Hepatocyte (in vitro differentiated cells): ENCODE measurements at places on chromosomes 12 and 14. TPM values are rescaled to one million over a fixed set of nuclear protein-coding genes. Genes with fewer than 3 reads are reported as not detected.

SMIM41 gene
- total RNA-seq: not detected in 2 replicates

PLEKHD1 gene
- not detected in 2 replicates for total RNA-seq

SLC25A47 gene
- total RNA-seq: 1.6 and 1.8 TPM in 2 replicates

TTC8 gene
- total RNA-seq: 18.4 and 25.6 TPM in 2 replicates

RTL1 gene
- 1.5 and 2.6 TPM in 2 replicates for total RNA-seq

PTPRB gene
- 1.2 and 1.7 TPM in 2 replicates for total RNA-seq

- DNase-seq: peak; percentile 71
These were observed 39.2 kb upstream of the PPP1R13B start for GRCh38 chr14:103886304-103887169.

DNA sequence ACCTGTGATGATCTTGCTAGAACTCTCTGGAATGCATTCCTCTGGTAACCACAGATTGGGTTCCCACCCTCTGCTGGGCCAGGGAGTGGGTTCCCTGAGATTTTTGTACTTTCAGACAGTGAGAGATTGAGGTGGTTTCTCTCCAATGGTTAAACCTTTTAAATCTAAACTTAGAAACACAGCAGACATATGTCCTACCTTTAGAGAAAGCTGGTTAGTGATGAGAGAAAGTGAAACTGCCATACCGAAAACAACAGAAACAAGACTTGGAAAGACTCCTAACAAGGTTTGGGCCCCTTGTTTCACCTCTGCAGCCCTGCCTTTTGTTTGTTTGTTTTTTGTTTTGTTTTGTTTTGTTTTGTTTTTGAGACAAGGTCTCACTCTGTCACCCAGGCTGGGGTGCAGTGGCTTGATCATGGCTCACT, 9.7 kb upstream of the SGPP1 start:
- no peak for DNase-seq

DNA sequence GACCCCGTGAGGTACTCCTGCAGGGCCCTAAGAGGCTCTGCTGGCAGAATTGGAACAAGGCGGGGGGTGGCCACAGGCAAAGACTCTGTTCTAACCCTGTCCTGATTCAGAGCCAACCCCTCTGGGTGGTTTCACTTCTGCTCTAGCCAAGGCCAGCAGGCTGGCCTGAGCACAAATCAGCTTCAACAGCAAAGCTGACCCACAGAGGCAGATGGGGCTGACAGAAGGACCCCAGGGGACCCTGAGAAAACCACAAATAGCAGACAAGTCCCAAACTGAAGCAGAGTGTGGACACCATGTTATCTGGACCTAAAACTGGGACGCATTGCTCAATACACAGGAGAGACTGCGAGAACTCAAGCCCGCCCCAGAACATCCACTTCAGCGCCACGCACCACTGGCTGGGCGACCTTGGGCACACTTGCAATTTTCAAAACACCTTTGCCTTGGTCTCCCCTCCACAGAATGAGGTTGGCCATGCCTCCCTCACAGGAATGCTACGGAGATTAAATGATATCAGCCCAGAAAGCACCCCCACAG, 76.4 kb upstream of the DICER1 start:
- DNase-seq: no peak

- no peak for DNase-seq
These were observed 254.4 kb upstream of the BTG1 start for GRCh38 chr12:92400006-92400405.

DNA sequence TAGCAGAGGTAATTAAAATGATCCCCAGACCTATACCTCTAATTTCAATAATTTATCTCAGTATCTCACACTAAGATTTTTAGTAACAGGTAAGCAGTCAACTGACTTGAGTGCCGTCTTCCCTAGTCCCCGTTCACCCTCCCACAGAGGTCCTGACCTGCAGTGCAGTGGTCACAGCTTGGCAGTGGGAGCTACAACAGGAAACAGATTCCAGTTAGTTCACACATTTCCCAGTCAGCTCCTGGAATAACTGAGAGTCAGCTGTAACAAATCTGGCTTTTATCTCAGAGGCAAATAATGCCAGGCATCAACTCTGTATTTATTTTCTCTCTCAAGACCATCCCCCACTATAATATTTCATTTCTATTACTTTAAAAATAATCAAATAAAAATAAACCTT, 308.2 kb downstream of the ATP23 start:
- no peak for DNase-seq

GRCh38 chr12:124592050-124592449, 24.6 kb upstream of the NCOR2 start:
- DNase-seq: no peak

GRCh38 chr12:86117711-86118110, 138.5 kb downstream of the MGAT4C start:
- no peak for DNase-seq

DNA sequence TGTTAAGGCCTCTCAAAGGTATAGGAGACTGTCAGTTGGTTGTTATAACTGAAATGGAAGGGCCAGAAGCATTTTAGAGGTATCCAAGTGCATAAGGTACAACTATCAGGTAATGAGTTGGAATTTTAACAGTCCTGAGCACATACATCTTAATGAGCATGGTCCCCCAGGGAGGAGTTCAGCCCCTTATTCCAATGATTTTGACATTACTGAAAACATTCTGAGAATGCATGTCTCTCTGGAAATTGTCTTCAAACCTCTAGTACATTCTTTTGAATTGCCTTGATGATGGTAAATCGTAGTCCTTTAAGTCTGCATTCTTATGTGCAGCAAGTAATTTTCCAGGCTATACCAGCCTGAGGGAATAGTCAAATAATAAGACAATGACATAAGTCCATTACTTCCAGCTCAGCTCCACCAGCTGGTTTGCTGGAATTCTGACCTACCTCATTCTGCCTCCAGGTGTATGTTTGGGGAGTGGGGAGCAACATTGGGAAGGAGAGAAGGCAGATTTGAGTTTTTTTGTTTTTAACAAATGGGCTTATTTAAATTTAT, 239.2 kb downstream of the MSRB3 start:
- DNase-seq: no peak

- DNase-seq: no peak
These were observed 37.7 kb upstream of the SLC24A4 start for GRCh38 chr14:92285311-92285710.

DNA sequence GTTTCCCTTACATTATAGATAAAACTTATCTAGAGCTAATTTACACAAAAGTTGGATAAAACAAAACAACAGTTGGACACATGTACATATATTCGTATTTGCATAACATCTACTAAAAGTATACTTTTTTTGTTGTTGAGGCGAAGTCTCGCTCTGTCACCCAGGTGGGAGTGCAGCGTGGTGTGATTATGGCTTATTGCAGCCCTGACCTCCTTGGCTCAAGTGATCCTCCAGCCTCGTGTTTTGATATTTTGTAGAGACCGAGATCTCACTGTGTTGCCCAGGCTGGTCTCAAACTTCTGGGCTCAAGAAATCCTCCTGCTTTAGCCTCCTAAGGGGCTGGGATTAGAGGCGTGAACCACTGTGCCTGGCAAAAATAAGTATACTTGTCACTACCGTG, 9.4 kb downstream of the SYNE2 start:
- DNase-seq: no peak

DNA sequence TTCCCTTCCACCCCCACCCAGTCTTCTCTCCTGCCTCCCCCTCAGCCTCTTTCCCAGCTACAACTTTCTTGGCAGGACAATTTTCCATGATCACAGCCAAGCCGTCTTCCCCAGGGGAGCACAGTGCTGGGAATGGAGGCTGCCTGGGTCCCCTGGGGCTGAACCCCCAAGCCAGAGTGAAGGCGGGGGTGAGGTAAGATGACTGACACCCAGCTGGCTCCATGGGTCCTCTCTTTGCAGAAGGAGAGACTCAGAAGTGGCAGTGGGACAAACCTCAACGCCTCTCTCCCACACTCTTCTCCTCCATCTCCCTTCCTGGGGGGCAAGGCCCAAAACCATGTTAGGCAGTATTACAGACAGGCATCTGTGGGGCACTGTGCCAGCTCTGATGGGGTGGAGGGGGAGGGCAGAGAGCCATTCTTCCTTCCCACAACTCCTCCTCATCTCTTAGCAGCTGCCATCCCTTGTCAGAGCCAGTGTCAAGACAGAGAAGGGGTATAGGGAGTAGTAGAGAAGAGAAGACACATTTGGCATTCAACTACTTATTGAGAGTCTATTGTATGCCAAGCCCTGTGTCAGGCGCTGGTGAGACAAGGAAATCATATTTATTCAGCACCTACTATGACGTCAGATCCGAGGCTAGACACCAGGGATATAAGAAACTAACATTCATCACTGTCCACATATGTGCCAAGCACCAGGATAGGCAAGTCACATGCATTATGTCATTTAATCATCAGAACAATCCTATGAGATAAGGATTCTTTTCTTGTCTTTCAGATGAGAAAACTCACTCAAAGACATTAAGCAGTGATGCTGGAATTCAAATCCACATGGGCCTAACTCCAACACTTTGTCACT, 3.6 kb downstream of the ITGA7 start:
- no peak for DNase-seq

DNA sequence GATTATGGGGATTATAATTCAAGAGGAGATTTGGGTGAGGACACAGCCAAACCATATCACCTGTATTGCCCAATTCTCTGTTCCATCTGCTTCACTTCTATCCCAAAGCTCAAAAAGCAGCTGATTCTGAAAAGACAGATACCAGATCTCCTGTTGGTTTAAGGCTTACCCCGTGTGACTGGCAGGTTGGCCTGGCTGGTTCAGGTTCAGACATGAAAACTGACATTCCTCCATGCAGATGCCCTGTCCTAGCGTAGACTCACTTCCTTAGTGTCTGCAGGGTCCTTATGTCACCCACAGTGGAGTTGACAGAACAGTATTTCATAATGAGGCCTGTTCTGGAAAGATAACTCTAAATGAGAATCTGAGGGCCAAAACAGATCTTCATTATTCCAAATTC, 61.1 kb upstream of the FLRT2 start:
- no peak for DNase-seq

DNA sequence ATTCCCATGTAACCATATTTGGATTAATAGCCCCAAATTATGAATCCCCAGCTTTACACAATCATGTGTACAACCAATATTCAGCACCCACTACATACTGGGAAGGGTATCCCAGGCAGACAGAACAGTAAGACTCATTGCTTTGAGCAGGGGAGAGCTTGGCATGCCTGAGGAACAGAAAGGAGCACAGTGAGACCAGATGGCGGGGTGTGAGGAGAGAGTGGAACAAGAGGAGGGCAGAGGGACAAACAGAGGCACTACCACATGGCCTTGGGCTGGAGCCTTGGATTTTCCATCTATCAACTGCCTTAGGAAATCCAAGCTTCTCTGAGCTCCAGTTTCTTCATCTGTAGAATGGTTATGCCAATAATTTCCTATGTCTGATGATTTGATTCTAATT, 3.8 kb downstream of the DGKA start:
- DNase-seq: no peak

DNA sequence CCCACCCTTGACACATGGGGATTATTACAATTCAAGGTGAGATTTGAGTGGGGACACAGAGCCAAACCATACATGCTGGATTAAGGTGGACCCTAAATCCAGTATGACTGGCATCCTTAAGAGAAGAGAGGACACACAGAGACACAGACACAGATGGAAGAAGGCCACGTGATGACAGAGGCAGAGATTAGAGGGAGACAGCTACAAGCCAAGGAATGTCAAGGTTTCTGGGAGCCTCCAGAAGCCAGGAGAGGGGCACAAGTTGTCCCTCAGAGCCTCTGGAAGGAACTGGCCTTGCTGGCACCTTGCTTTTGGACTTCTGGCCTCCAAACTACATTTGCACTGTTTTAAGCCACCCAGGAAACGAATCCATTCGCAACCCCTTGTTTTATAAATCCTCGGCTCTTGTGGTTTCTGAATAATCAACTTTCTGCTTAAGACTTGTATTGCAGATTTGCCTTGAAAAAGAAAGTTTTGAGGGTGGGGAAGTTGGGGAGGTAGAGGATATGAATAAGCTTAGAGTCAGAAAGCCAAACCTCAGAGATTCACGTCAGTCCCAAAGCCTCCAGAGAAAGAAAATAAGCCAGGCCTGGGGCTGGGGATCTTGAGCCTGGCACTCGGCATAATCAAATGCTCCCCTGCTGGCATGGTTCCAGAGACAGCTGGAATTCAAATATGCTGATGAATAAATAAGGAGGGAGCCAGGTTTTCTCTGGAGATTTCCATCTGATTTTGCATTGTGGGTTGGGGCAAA, 224.2 kb upstream of the PWP1 start:
- DNase-seq: peak; percentile 17

GRCh38 chr14:88255798-88256197, 67.3 kb downstream of the KCNK10 start:
- no peak for DNase-seq

GRCh38 chr12:5796171-5796958, 148.7 kb downstream of the ANO2 start:
- peak; percentile 84 for DNase-seq

DNA sequence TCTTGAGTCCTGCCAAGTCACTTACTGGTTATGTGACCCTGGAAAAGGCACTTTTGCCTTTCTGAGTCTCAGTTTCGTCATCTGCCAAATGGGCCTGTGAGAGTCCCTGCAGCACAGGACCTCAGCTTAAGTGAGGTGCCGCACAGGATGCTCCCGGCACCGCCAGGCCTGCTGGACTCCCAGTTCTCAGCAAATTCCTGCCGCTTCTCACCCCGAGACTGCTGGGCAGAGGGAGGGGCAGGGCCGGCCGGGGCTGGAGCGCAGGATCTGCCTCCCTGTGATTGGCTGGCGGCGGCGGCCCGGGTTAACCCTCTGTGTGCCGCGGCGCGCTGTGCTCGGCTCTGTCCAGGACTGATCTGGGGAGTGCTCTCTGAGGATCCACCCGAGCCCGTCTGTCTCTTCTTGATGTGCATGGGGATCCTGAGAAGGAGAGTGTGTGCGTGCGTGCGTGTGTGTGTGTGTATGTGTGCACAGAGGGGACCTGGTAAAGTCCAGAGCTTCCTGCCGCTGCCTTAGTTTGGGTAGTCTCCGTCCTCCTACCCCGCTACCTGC, 8.6 kb downstream of the SETD1B start:
- peak; percentile 87 for DNase-seq

DNA sequence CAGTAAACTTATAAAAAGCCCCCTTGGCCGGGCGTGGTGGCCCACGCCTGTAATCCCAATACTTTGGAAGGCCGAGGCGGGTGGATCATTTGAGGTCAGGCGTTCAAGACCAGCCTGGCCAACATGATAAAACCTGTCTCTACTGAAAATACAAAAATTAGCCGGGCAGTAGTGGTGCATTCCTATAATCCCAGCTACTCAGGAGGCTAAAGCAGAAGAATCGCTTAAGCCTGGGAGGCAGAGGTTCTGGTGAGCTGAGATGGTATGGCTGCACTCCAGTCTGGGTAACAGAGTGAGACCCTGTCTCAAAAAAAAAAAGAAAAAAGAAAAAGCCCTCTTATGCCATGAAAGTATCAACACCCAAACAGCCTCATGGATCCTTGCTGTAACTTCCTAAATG, 3.7 kb downstream of the PRMT5 start:
- DNase-seq: no peak

- DNase-seq: peak; percentile 12
These were observed 2.9 kb downstream of the NEK9 start for GRCh38 chr14:75123991-75124390.

DNA sequence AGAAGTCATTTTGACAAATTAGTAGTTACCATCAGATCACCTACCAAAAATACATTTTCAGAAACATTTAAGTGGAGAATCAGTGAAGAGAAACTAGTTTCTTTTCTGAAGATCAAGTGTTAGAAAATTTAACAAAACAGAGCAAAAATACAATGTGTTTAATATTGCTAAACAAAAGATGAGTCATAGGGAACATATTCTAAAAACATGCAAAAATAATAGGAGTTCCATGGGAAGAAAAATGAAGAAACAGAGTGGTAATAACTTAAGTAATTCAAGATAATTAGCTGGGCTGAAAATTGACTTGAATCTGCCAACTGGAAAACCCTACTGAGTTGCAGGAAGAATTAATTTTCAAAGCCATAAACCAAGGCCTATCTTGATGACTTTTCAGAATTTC, 111.5 kb upstream of the KITLG start:
- DNase-seq: no peak

GRCh38 chr12:25123126-25123525, 71.8 kb downstream of the DNAI7 start:
- no peak for DNase-seq
